ENCODE measurements at places on chromosomes 3 and 15. TPM values are rescaled to one million over a fixed set of nuclear protein-coding genes. Genes with fewer than 3 reads are reported as not detected.

GRCh38 chr15:52019394-52020220, 588 bp downstream of the MAPK6 start:
- peak; percentile 96 for DNase-seq

DNA sequence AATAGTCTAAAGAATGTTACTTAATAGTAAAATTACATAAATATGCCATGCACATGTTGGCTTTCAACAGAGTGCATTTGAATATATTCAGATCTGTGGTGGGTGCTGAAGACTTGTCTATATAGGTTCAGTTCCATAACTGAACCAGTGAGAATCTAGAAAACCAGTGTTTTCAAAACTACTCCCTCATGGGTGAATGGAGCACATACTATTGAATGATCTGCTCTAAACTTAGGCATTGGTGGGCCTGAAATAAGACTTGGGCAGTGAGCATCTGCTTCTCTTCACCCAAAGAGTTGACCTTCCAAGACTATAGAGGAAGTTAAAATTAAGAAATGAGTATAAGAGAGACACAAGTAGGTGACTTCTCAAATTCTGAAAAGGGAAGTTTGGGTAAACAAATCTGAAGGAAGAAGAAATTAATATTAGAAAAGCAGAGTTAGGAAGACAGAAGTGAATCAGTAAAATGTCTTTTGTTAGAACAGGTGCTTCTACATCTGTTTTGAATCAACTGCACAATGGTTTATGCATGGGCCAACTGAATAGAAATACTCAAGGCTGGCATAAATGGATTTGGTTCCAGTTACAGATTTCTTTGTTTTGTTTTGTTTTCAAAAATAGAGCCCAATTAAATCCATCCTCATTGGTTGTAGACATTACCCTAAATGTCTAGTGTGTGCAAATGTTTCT, 19.3 kb downstream of the ALCAM start:
- no peak for DNase-seq

GRCh38 chr15:73704869-73705645, 20.9 kb downstream of the CD276 start:
- peak; percentile 66 for DNase-seq

- peak; percentile 67 for DNase-seq
These were observed 150.6 kb upstream of the TGFBR2 start for GRCh38 chr3:30455840-30456239.

GRCh38 chr3:154956815-154957214, 123.3 kb upstream of the MME start:
- no peak for DNase-seq

- no peak for DNase-seq
These were observed 40.4 kb upstream of the PXYLP1 start for GRCh38 chr3:141191097-141191749.

- no peak for DNase-seq
These were observed 28.5 kb downstream of the DNAJC13 start for GRCh38 chr3:132445817-132446216.

DNA sequence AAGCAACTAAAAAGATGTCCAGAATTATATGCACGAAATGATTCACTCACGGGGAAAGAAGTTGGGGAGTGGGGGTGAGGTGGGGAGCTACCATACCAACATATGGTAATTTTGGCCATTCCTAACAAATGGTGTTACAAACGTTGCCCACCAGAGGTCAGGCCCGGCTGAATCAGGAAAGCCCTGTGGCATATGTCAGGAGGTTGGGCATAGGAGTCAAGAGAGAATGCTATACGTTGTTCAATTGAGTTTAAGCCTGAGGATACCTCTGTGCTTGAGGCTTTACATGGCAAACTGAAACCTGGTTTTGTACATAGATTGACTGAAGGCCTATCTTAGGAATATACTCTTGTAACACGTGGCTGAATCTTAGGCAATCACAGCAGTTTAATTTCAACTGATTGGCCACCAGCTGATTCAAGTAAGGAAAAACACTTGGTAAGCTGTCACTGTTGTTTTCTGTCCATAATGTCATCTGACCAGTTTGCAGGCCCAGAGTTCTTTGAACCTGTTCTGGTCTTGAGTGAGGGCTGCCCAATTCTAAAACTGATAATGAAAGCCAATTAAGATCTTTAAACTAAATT, 23.4 kb upstream of the SLC2A2 start:
- DNase-seq, result no peak

DNA sequence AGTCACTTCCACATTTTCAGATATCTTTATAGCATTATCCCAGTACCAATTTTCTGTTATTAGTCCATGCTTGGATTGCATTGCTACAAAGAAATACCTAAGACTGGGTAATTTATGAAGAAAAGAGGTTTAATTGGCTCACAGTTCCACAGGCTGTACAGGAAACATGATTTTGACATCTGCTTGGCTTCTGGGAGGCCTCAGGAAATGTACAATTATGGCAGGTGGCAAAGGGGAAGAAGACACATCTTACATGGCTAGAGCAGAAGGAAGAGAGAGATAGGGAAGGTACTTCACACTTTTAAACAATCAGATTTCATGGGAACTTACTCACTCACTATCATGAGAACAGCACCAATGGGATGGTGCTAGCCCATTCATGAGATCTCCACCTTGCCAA, 172.3 kb upstream of the GPR149 start:
- DNase-seq, result no peak

DNA sequence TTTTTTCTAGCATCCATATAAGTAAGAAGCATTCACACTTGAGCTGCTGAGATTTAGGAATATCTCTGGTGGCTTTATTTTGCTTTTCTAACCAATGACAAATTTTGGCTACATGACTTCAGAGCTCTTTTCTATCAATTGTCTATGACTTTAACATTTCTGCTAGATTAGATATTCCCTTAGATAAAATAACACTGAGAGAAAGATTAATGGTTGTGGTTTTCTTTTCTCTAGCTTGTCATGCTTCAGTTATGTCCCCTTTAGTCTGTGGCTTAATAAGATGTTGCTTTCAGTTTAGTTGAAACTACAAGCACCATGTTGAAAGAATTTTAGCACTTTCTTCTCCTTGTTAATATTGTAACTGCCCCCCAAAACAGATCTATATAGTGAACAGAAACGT, 665.6 kb upstream of the CCDC54 start:
- no peak for DNase-seq

- no peak for DNase-seq
These were observed 14.5 kb upstream of the PLD1 start for GRCh38 chr3:171824824-171825221.

DNA sequence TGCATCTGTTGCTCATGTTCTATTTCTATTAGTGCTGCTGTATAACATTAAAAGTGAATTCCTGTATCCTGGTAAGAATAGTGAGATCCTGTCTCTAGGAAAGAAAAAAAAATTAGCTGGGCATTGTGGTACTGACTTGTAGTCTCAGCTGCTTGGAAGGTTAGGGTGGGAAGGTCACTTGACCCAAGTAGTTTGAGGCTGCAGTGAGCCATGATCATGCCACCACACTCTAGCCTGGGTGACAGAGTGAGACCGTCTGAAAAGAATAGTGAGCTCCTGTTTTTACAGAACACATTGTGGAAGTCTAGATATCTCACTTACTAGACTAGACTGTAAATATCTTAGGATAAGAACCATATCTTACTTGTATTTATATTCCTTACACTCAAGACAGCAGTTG, 4.6 kb downstream of the ATP11B start:
- no peak for DNase-seq

GRCh38 chr3:69214241-69214640, 91.8 kb upstream of the LMOD3 start:
- no peak for DNase-seq

The RNU5B-1 gene
- 40.6 TPM for total RNA-seq

The CADPS gene
- 0.99 TPM for total RNA-seq

The PIF1 gene
- total RNA-seq, result 2.8 TPM

The PRICKLE2 gene
- 22.0 TPM for total RNA-seq

The CLDN16 gene
- not detected for total RNA-seq

The PPIB gene
- 395 TPM for total RNA-seq
